ENCODE measurements at places on chromosomes 2 and 18. TPM values are rescaled to one million over a fixed set of nuclear protein-coding genes. Genes with fewer than 3 reads are reported as not detected.

COL3A1 gene
- 0.09 TPM for total RNA-seq

NFATC1 gene
- total RNA-seq, result 6.2 TPM

STARD6 gene
- total RNA-seq, result not detected

LDLRAD4 gene
- 2.3 TPM for total RNA-seq

GAD1 gene
- 0.76 TPM for total RNA-seq

CYS1 gene
- 1.1 TPM for total RNA-seq

KCNE4 gene
- total RNA-seq, result 0.50 TPM

ASB18 gene
- not detected for total RNA-seq

TEX44 gene
- not detected for total RNA-seq

Measured in A549 treated with Mapracorat at 1 μM for 4 hours (cell line).